ENCODE measurements at places on chromosomes 7 and 10.

DNA sequence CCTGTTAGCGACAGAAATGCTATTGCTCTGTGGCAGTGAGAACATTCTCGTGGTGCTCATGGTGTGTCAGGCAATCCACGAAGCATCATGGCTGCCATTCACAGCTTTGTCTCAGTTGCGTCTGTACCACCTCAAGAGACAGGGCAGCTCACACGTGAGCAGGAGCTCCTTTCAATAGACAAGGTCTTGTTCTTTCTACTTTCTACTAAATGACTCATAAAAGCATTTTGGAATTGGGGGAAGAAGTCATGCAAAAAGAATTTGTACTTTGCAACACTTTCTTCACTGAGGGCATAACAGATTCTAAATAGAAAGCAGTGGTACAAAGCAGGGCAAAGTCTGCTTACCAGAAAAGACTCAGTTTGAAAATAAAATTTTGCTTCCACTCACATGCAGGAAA, 638.5 kb downstream of the PHTF2 start:
- DNase-seq = no peak

- no peak for DNase-seq
These were observed 250.5 kb downstream of the RAB11FIP2 start for GRCh38 chr10:117796130-117796745.

DNA sequence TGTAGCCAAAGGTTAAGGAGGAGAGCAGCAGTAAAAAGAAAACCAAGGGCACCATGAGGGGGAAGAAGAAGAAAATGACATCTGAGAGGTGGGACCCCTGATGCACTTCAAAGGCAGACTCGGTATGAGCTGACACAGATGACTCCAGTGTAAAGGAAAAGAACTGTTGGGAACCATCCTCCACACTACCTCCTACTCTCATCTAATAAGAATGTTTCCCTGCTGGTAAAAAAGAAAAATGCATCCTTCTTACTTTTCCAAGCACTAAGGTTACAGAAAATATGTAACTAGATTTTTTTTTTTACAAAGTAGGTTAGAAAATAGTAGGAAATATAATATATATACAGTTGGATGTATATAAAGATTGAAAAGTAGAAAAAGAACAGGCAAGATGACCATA, 16.9 kb downstream of the TAS2R41 start:
- DNase-seq = no peak

- no peak for DNase-seq
These were observed at the start of gene CYP2C19 for GRCh38 chr10:94762393-94762792. TSS of gene CYP2C19 (plus strand) at chr10:94762681. CDS start at chr10:94762706, 25 bp downstream.

DNA sequence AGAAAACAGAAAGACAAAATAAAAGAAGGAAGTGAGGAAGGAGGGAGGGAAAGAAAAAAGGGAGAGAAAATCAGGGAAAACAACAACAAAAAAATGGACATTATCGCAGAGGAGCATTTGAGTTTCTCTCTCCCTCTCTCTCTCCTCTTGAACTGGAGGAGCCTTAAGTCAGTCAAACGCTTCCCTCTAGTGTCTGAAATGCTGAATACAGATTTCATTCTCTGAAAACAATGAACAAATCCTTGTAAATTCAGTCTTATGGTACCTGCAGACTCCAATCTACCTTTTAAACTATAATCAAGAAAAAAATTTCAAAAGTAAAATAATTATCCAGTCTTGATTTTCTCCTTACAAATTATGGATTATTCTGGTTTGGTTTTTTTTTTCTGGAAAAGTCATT, 89.2 kb upstream of the PFKP start:
- DNase-seq = no peak

GRCh38 chr7:103097041-103097440, 22.1 kb downstream of the ARMC10 start:
- no peak for DNase-seq

- no peak for DNase-seq
These were observed 4.0 kb downstream of the SCD start for GRCh38 chr10:100350914-100351485.

DNA sequence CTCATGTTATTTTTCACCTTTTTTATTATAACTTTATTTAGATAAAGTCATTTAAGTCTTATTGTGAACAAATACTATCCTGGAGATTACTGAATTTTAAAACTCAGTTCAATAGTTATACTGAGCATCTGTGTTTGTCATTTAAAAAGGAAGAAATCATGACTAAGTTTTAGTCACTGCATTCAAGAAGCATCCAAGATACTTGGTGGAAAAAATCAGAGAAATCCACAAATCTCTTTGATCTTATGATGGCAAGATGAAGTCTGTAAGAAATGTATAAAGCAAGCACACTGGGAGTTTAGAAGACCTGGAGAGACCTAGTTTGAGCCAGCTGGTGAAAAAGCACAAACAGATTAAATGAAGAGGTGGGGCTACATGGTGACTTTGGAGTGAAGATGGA, 529.8 kb upstream of the IGFBP3 start:
- no peak for DNase-seq

GRCh38 chr10:15719049-15719898, 448 bp downstream of the ITGA8 start:
- DNase-seq = no peak

- DNase-seq = no peak
These were observed 585.8 kb downstream of the GATA3 start for GRCh38 chr10:8640301-8640700.

- DNase-seq = no peak
These were observed 68.9 kb downstream of the ARID5B start for GRCh38 chr10:61970182-61971002.

DNA sequence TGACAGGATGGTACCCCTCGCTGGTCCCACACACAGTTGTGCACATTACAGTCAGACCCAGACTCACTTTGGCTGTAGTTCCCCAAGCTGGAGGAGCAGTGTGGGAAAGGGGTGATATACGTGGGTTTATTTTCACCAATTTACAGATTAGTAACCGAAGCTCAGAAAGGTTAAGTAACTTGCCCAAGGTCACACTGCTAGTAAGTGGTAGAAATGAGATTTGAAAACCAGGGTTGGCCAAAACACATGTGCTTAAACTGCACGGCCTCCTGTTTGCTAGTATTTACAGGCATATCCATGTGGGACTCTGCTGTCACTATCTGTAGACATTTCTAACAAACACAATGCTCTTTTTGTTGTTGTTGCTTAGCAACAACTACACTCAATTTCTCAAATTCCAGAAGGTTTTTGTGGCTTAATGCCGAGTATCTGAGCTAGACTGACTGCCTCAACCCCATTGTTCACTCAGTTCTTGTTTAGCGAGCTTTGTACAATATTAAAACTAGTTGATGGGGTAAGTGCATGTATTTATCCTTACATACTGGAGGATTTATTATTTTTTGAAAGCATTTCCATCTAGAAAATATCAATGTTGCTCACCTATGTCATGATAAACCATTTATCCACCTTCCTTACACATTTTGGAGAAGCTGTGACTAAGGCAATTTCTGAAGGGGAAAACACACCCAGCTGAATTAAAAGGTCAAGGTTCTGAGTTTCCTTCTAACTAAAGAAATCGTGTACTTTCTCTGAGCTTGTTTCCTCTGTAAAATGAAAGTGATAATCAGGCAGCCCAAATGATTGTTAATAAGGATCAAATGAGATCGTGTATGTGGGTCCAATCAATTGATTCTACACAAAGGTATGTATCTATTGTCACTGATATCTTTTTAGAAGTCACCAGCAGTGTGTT, 5.3 kb upstream of the TMEM139 start:
- DNase-seq = no peak

GRCh38 chr7:80087051-80087770, 47.4 kb upstream of the GNAI1 start:
- DNase-seq = no peak

DNA sequence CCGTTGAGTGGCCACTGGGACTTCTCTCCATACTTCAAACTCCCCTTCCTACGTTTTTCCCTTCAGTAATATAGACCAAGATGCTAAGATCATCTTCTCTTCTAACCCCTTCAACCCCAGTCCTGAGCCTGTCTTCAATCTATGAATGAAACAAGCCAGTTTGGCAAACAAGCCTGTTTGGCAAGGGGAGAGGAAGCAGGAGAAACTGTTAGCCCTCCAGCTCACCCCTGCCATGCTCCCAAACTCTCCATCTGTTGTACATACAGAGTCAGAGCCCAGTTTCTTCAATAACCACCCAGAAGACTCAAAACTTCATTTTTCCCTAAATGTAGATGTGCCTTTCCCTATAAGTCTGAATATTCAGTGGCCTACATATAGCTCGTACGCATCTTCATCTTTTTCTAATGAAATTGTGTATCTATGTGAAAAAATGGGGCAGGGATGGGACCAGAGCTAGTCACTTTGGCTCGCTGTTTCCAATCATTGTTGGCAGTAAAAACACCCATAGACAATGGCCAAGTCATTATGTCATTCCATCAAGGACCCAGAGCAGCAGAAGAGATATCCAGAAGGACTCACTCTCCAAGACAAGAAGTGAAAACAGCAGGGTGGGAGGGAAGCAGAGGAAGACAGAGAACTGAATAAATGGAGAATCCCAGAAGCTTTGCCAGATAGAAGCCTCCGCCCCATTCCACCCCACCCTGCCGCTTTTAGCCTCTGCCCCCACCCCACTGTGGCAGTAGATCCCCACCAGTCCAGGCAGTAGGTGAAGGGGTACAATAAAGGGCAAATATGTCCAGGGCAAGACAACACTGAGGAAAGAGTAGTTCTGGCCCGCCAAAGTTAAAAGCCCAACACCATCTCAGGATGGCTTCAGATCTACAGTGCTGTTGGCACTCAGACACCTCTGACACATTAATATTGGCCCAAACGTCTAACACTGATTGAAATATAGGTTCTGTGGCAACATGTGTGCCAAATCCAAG, 87.3 kb downstream of the DOCK4 start:
- no peak for DNase-seq

DNA sequence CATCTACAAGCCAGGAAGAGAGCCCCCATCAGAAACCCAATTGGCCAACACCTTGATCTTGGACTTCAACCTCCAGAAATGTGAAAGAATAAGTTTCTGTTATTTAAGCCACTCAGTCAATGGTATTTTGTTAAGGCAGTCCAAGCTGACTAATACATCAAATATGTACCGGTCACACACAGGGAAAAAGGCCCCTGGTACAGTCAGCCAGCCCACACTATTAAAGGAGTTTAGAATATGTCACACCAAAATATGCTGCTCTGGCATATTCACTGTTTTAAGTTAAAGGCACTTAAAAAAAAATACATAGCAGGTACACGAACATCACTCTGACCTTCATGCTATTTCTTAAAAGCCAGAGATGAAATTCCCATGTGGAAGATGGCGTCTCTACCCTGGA, 15.2 kb upstream of the CDCA7L start:
- DNase-seq = no peak

DNA sequence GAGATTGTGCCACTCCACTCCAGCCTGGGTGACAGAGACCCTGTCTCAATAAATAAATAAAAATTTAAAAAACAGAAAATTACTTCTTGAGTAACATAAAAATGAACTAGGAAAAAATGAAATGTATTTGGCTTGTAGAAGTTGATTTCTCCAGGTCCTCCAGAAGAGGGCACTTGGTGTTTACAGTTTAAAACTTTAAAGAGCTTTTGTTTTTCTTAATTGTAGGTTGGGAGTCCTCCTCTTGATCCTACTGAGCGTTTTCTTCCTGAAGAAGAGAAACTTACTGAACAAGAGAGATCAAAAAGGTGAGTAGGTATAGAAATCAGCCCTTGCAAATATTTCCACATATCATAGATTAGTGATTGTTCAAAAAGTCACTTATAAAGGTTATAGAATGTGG, 16.2 kb downstream of the KIFBP start:
- no peak for DNase-seq

- DNase-seq = no peak
These were observed 17.1 kb upstream of the ARPC1A start for GRCh38 chr7:99308461-99309074.

- DNase-seq = no peak
These were observed 114.8 kb downstream of the ANKRD30A start for GRCh38 chr10:37240223-37240622.

DNA sequence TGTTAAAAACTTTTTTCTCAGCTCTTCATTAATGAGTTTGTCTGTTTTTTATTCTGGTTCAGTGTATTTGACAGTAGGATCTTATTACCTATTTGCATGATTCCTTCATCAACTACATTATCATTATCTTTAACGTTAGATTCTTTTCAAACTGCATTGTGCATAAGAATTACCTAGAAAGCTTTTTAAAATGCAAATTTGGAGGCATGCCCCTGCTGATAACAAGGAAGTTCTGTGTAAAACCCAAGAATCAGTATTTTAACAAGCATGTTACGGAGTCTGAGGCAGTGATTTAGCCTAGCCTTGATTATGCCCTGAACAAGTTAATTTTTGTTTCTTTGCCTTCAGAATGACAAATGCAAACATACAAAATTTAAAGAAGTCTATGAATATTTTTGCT, 14.2 kb downstream of the AHR start:
- DNase-seq = no peak

GRCh38 chr7:38858259-38858884, 50.6 kb downstream of the VPS41 start:
- DNase-seq = no peak

DNA sequence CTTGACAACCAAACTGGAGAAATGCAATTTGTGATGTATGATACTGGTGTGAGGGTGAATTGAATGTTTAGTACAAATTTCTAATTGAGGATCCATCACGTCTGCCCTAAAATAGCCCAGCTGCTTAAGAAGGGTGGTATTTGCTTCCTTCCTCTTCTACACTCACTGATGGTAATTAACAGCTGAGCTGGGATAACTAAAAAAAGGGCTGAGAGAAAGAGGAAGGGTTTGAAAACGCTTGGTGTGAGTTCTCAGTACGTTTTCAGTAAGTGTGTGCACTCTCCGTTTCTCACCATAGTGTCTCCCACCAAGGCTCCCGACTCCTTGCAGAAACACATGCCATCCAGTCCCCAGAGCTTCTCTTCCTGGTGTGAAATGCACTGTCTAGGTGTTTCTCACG, 54.3 kb downstream of the MAP3K8 start:
- no peak for DNase-seq

DNA sequence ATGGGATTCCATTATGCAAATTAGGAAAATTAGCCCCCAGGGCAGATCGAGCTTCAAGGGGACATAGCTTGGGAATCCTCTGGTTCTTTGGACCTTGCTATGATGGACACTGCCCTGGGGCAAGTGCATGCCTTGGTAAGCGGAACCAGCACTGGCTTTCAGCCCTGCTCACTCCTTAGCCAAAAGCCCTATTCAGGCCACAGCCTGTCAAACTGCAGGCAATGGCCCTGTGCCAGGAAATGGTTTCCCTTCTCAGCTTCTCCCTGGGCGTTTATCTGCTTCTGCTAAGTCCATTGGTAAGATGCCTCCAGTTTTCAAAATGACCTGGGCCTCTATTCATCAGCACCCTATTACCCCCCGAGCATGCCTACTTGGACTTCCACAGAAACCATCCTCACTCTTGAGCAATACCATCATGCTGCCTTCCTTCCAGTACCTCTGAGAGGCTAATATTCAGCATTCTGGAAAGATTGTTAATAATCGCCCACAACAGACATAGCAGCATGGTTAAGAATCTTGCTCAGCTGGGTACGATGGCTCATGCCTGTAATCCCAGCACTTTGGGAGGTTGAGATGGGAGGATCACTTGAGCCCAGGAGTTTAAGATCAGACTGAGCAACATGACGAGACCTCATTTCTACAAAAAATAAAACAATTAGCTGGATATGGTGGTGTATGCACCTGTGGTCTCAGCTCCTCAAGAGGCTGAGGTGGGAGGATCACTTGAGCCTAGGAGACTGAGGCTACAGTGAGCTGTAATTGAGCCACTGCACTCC, 918.6 kb upstream of the AUTS2 start:
- DNase-seq = no peak
